AG09319 (cell line): ENCODE measurements at places on chromosomes 5 and 9.

DNA sequence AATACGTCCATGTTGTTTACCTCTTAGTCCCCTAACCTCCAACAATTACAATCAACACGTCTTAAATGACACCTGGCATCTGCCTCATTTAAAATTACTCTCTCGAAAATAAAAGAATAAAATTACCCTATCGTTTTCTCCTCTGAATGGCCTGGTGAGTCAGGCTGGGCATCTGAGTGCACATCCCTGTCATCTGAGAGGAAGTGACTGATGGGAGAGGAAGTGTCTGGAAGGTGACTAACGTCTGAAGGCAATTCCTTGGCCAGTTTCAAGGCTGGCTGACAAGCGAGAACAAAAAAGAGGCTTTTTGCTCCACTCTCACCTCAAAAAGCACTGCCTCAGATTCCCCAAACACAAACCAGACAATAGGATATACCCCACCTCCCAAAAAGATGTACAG is 57.7 kb downstream of the MAPKAP1 start:
- DNase-seq: no peak

DNA sequence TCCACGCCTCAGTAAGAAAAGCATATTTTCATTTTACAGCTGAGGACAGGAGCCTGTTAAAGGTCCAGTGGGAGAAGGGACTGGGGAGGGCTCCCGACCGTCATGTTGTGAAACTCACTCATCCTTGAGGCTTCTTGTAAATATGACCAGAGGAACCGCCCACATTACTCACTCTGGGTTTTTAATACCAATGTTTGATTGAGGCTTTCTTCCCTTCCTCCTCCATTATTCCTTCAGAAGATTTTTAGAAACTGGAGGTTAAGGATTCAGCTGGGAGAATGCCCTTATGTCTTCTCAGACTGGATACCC is 61.4 kb upstream of the GLRX start:
- DNase-seq: peak; percentile 37

DNA sequence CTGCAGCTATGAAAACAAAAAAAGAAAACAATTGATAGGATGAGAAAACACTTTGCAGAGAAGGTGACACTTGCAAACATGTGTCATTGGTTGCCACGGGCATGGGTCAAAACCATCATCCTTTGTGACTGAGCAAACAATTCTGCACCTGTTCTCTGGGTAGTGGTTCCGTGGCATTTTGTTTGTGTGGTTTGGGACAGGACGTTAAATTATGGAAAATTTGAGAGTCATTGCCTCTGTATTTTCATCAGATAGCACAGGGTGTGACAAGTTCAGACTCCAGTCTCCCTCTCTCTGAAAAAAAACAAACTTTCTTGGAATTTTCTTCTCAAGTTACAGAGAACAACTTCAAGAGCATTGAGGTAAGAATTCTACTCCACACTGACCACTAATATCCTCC is 113.4 kb upstream of the HMHB1 start:
- no peak for DNase-seq

DNA sequence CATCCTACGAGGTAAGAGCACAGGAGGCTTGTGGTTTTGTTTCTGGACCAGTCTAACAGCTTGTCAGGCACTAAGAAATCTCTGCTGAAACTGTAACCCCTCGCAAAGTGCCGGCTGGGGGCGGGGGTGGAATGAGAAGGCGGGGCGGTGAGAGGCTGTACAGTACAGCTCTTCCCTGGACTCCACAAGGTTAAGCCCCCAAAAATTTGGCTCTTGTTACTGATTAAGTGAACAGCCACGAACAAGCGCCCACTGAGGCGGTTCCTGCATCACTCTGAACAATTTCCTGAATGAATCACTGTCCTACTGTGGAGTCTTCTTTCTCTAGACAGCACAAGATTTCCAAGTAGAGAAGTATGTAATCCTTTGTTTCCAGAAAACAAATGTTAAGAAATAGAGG is 6.8 kb downstream of the FBP2 start:
- DNase-seq: no peak

- DNase-seq: no peak
These were observed 90.7 kb downstream of the PTCH1 start for GRCh38 chr9:95425910-95426551.

GRCh38 chr9:110426052-110426709 is 88.5 kb upstream of the TXNDC8 start:
- DNase-seq: no peak

DNA sequence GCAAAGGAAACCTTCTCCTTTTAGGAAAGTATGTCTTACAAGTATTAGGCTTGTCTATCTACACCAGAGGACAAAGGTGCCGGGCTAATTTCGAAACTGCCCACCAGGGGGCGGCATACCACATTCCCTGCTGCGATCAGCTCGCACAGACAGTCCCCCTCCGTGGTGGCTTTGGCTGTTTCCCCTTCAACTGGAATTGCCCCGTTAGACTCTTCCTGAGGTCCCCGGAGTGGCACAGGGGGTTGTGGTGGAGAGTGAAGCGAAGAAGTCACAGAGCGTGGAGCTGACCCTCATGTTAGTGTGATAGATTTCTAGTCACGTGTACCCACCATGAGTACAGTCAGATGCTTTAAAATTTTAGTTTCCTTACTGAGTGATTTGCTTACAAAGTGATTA is 17.5 kb downstream of the PTTG1 start:
- DNase-seq: peak; percentile 25
